Activated T-cell treated with anti-CD3 and anti-CD28 coated beads for 4 hours (primary cell): ENCODE measurements at places on chromosomes 6 and 20.

- DNase-seq = no peak
Observed at GRCh38 chr20:8385247-8385646, 253.2 kb downstream of the PLCB1 start.

DNA sequence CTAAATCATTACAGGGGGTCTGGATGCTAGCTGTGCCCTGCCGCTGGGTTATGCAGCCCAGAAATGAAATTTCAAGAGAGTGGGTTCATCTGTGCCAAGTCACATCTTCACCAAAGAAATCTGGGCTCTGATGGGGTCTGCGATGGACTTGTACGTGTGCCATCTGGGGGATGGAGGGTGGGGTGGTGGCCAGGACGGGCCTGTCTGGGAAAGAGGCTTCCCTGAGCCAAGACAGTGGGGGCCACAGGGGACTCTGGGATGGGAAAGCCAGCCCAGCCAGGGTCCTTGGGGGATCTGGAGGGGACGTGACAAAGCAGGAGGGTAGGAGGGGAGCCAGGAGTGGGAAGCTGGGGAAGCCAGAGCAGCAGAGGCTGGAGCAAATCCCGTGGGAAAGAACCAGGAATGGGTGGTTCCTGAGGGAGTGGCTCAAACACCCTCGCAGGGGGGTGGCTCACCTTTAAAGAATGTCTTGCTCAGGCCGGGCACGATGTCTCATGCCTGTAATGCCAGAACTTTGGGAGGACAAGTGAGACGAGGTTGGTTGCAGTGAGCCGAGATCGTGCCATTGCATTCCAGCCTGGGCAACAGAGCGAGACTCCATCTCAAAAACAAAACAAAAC lies 36.3 kb upstream of the SULF2 start:
- DNase-seq = no peak

GRCh38 chr20:1809131-1809572 lies 86.1 kb upstream of the SIRPA start:
- DNase-seq = no peak

- DNase-seq = no peak
Observed at GRCh38 chr6:123990376-123990775, 186.7 kb downstream of the NKAIN2 start.

- DNase-seq = no peak
Observed at GRCh38 chr6:35427851-35428321, 24.3 kb upstream of the FANCE start.

DNA sequence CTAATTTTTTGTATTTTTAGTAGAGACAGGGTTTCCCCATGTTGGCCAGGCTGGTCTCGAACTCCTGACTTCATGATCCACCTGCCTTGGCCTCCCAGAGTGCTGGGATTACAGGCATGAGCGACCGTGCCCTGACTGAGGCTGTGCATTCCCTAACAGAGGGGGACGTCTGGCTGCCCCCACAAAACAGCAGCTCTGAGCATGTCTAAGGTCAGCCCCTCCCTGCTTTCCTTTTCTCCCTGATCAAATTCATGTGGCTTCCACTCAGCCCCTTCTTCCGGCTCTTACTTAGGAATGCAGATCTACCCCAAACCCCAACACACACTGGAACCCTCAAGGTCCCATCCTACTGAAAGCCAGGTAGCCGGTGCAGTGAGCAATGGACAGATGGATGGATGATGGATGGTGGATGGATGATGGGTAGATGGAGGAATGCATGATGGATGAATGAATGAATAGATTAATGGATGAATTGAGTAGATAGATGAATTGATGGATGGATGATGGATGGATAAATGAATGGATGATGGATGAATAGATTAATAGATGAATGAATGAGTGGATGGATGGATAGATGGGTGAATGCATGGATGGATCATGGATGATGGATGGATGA lies 91.5 kb upstream of the BHLHE23 start:
- no peak for DNase-seq

DNA sequence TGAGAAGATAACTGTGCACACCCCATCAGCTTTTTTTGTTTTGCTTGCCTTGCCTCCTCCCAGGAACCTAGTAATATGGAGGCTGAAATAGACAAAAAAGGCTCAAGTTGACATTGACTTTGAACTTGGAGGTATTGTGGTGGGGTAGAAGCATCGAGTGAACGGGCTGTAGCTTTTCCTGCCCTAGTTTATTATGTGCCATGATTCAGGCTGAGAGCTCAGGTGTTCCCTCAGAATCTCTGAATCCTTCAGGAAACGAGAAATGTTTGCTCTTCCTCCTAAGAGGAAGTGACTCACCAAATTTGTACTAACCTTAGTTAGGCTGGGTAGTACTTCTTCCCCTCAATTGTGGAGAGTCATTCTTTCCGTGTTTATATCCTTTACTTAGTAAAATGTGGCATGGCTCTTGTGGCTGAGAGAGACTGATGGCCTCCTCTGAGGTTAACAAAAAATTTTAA lies 98.8 kb downstream of the SASH1 start:
- DNase-seq = no peak

DNA sequence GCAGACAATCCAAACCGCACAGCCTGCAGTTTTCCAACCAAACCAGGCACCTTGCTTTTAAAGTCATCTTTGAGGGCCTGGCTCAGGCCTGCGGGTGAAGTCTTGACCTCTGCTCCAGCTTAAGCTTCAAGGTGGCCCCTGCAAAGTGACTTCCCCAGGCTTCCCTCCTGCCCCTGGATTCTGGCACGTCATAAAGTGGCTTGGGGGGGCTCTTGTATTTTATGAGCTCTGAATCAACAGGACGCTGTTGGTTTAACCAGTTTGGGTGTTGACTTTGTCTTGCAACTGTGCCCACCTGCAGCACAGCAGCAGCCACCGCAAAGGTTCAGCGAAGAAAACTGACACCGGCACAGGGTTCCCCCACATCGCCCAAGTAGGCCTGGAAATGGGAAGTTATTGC lies 81.2 kb downstream of the NFATC2 start:
- no peak for DNase-seq
